ENCODE measurements at places on chromosomes 2 and 18.

GRCh38 chr18:26919627-26920026 is 54.1 kb upstream of the AQP4 start:
- DNase-seq: no peak

- no peak for DNase-seq
These were observed 19.5 kb downstream of the GPR45 start for GRCh38 chr2:105261061-105261460.

DNA sequence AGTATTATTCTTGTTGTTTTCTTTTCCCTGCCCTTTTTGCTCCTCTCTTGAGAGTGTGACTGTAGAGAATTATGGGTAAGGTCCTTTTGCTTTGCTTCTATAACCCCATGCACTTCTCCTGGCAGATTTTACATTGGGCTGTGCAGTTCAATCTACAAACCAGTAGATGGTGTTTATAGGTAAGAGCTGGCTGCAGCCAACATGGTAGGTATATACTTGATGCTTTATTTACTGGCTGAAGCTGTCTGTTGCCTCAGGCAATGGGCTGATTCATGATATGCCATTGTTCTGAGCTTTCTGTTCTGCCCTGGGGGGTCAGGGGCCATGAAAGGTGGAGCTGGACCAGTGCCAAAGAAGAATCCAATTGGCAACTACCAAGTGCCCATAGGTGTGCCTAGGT is 48.3 kb upstream of the MYL1 start:
- no peak for DNase-seq

- DNase-seq: no peak
These were observed 91.9 kb upstream of the TMEM200C start for GRCh38 chr18:5987249-5987648.

GRCh38 chr2:240140920-240141319 is 462 bp upstream of the OTOS start:
- DNase-seq: no peak

DNA sequence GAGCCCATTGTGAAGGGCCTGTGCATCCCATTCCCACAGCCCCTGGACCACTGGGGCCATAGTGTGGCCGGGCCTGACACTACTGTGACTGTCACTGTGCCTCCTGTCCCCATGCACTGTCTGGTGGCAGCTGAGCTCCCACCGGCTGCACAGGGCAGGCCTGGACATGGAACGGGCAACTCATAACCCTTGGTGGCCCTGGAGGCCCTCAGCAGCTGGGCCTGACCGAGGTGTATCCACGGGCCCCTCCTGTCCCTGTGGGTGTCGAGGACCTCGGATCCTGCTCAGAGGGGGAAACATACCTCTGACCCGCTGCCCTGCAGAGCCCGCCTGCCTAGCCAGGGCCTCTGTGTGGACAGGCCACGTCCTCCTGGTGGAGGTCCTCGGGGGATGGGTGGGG is 7.8 kb upstream of the GAL3ST2 start:
- no peak for DNase-seq

GRCh38 chr18:79211844-79212243 is 142.7 kb downstream of the ATP9B start:
- no peak for DNase-seq

GRCh38 chr2:46967990-46968647 is 52.5 kb upstream of the MCFD2 start:
- no peak for DNase-seq

DNA sequence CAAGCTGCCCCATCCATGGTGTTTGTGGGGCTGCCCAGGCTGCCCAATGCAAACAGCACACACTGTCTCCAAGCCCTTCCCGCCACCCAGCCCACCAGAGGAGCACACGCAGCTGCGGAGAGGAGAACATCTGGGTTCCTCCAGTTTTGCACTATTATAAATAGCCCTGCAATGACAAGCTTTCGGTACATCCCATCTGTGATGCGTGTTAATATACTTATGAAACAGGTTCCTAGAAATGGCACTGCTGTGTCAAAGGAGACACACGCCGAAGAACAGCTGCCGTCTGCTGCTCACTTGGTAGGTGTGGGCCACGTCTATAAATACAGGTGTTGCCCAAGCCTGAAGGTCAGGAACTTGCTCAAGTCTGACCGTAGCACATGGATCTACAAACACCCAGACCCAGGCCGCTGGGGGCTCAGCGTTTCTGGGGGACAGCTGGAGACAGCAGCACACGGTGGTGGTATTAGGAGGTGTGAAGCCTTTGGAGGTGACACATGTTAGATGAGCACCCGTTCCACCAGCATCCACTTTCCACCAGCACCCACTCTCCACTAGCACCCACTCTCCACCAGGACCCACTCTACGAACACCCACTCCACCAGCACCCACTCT is 34.3 kb downstream of the PXDN start:
- DNase-seq: no peak

DNA sequence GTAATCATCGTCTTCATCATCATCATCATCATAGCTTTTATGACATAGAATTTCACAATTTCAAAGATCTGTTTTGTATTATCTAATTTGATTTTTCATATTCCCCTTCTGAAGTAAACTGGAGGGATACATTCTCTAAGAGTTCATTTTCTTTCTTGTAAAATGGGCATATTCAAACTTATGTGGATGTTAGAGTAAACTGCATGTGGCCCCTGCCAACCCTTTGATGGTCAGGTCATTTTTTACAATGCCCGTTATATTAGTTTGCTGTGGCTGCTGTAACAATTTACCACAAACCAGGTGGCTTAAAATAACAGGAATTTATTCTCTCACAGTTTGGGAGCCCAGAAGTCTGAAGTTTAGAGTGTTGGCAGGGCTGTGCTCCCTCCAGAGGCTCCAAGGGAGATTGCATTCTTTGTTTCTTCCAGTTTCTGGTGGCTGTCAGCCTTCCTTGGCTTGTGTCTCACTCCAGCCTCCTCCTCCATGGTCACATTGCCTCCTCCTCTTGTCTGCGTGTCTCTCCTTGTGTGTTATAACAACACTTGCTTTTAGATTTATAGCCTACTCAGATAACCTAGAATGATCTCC is 127.5 kb upstream of the MMADHC start:
- no peak for DNase-seq

GRCh38 chr18:13868501-13869271 is 44.7 kb downstream of the MC5R start:
- DNase-seq: no peak

Data from stimulated activated CD4-positive, alpha-beta T cell treated with anti-CD3 and anti-CD28 coated beads, Interleukin-1b, Interleukin-23, amount 100 ng/mL, for 4 hours (primary cell).